ENCODE measurements at places on chromosomes 5 and 9. TPM values are rescaled to one million over a fixed set of nuclear protein-coding genes. Genes with fewer than 3 reads are reported as not detected.

Gene SPEF2
- total RNA-seq, result 12.3 TPM

GRCh38 chr5:149177911-149178565 is 36.7 kb downstream of the ABLIM3 start:
- no peak overlapping the region for H3K4me3 ChIP-seq
- H3K4me1 ChIP-seq, result no peaks in the 10 kb centered on the region
- DNase-seq, result no peak

DNA sequence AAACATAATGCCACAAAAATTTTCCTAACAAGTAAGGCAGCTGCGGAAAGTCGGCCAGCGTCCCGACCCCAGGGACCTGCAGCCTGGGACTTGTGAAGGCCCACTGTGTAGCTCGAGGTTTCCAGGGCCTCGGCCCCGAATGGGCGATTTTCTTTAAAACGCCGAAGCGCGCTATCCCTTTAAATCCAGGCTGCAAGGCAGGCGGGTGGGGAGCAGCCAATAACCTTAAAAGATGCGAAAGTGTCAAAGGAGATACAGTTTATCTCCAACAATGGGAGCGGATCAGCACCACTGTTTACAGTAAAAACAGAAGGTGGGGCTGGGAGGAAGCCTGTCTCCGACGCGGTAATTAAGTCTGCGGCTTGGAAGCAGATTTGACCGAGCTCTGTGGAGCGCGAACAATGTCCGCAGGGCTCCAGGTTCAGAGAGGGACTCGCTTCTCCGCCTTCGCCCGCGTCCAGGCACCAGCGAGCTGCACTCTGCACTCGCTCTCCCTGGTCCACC is 1.7 kb upstream of the ZSWIM6 start:
- H3K4me3 ChIP-seq, result peak overlapping the region; percentile 97
- H3K27me3 ChIP-seq, result peaks cover 11% of the 10 kb centered on the region
- H3K4me1 ChIP-seq, result peaks cover 28% of the 10 kb centered on the region
- peak overlapping the region; percentile 65 for H3K27ac ChIP-seq
- no peaks in the 10 kb centered on the region for H3K36me3 ChIP-seq

DNA sequence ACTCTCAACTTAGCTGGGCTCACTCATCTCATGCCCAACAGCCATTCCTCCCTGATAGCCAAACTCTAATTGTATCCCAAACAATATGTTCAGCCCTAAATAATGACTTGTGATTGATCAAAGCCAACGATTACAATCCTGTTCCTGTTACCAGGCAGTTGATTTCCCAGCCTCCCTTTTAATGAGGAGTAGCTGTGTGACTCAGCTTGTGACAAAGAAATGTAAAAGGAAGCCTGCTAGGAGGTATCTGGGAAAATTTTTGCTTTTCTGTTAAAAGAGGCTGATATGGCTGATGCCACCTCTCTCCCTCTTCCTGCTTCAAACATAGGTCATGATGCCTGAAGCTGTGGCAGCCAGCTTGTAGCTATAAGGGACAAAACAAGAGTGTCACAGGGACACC is 19.6 kb upstream of the ENC1 start:
- H3K4me1 ChIP-seq, result no peaks in the 10 kb centered on the region
- no peak overlapping the region for H3K27ac ChIP-seq
- H3K36me3 ChIP-seq, result no peaks in the 10 kb centered on the region
- no peak for DNase-seq
- peaks cover 7% of the 10 kb centered on the region for H3K27me3 ChIP-seq

DNA sequence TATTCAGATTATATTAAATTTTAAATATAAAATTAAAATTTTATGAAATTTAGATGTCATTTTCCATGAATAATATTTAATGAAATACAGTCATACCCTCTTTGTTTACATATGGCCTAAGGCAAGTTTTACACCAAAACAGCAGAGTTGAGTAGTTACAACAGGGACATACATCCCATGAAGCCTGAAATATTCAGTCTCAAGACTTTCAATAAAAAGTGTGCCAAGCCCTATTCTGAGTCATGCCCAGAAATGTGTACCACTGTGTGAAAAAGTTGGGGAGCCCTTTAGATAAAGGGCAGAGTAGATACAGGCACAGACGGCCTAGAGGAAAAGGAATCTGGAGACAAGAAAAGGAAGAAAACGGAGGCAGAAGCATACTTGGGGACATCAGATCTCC is 261.3 kb downstream of the SGCD start:
- no peaks in the 10 kb centered on the region for H3K27me3 ChIP-seq
- H3K27ac ChIP-seq, result no peak overlapping the region
- no peaks in the 10 kb centered on the region for H3K4me1 ChIP-seq
- no peak for DNase-seq

Gene AGTPBP1
- total RNA-seq, result 52.2 TPM

Gene BAAT
- not detected for total RNA-seq

DNA sequence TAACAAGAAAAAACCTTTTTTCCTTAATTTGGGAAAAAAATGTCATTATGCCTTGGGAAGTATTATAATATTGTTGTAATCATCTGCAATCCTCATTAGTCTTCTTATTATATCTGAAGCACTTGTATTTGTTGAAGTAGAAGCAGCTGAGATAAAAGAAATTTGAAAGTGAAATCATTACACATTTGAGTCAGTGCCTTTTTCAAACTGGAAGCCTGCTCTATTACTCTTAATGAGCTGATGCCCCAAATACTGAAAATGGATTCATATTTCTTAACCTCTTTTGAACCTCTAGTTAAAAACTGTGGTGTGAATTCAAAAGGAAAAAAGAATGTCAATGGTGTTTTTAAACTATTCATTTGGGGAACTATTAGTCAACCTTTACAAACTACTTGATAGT is 1027.7 kb downstream of the NR2F1-AS1 start:
- no peak overlapping the region for H3K4me3 ChIP-seq
- no peaks in the 10 kb centered on the region for H3K27me3 ChIP-seq
- no peaks in the 10 kb centered on the region for H3K4me1 ChIP-seq
- DNase-seq, result no peak
- no peak overlapping the region for H3K27ac ChIP-seq

Gene SLC4A9
- total RNA-seq, result not detected

- H3K36me3 ChIP-seq, result no peaks in the 10 kb centered on the region
- DNase-seq, result no peak
- no peak overlapping the region for H3K4me3 ChIP-seq
Measured at GRCh38 chr5:173567548-173567947, 48.9 kb downstream of the BOD1 start.

DNA sequence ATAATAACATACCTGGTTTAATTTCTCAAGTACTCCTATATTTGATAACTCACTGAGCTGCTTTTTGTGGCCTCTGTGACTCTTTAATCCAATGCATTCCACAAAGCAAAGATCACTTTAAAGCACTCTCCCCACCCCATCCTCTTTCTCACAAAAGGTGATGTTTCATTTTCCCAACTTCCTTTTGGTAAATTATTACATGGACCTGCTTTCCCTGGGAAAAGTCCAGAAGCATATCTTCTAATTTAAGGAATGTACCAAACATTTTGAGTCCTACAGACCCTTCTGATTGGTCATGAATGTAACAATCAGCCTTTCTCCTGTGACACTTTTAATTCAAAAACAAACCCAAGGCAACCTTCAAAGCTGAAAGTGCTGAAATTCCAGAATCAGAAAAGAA is 71.1 kb downstream of the MLLT3 start:
- H3K36me3 ChIP-seq, result no peaks in the 10 kb centered on the region
- H3K4me1 ChIP-seq, result peaks cover 43% of the 10 kb centered on the region
- DNase-seq, result no peak
- no peaks in the 10 kb centered on the region for H3K27me3 ChIP-seq
- no peak overlapping the region for H3K27ac ChIP-seq

- no peaks in the 10 kb centered on the region for H3K27me3 ChIP-seq
- DNase-seq, result no peak
- no peak overlapping the region for H3K4me3 ChIP-seq
- H3K4me1 ChIP-seq, result no peaks in the 10 kb centered on the region
- H3K27ac ChIP-seq, result no peak overlapping the region
Measured at GRCh38 chr5:83538786-83539462, 67.4 kb downstream of the VCAN start.

DNA sequence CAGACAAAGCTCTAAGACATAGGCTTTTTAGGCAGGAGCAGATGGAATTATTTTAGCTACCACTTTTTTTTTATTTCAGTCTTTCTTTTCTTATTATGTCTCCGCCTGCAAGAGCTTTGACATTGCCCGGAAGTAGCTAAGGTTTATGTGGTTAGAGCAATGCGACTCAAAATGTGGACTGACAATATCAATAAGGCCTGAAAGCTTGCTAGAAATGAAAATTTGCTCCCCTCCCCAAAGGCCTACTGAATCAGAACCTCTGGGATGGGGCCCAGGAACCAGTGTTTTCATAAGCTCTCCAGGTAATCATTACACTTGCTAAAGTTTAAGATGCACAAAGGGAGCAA is 81.3 kb downstream of the SUSD1 start:
- no peaks in the 10 kb centered on the region for H3K27me3 ChIP-seq
- no peaks in the 10 kb centered on the region for H3K4me1 ChIP-seq
- no peak for DNase-seq
- peak overlapping the region; percentile 0 for H3K27ac ChIP-seq

Data from T-cell (primary cell).